Stimulated activated CD8-positive, alpha-beta memory T cell treated with anti-CD3 and anti-CD28 coated beads, Interleukin-4, amount 100 ng/mL, for 1 hour (primary cell): ENCODE measurements at places on chromosomes 4 and X.

DNA sequence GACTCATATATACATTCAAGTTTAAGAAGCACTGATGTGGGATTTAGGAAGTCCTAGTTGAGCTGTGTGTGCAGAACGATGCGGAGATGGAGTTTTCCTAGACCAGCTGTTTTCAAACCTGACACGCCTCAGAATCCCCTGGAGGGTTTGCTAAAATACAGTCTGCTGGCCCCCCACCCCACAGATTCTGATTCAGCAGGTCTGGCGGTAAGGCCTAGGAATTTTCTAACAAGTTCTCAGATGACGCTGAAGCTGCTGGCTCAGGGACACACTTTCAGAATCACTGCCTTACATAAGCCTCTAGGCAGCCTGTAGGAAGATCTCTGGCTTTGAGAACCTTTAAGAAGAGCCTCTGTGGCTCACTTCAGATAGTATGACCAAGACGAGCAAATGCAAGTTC is 73.1 kb downstream of the PHEX start:
- no peak for DNase-seq

DNA sequence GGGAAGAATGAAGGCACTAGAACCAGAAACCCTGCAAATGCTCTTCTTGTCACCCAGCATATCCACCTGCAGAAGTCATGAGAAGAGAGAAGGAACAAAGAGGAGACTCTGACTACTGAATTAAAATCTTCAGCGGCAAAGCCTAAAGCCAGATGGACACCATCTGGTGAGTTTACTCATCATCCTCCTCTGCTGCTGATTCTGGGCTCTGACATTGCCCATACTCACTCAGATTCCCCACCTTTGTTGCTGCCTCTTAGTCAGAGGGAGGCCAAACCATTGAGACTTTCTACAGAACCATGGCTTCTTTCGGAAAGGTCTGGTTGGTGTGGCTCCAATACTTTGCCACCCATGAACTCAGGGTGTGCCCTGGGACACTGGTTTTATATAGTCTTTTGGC is 181.7 kb downstream of the AR start:
- no peak for DNase-seq

DNA sequence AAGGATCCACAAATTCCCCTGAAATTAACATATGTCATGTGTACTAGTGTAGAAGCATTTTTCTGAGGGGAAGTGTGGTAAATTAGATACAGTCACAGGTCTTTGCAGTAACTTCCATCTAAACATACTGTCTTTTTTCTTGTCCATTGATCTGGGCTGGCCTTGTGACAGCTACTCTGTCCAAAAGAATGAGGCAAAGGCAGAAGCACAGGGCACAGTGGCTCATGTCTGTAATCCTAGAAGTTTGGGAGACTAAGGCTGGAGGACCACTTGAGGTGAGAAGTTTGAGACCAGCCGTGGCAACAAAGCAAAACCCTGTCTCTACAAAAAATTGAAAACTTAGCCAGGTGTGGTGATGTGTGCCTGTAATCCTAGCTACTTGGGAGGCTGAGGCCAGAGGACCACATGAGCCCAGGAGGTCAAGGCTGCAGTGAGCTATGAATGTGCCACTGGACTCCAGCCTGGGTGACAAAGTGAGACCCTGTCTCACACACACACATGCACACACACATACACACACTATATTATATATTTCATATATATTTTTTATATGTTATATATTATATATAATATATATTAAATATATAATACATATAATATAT is 47.6 kb downstream of the HAND2 start:
- DNase-seq: no peak

DNA sequence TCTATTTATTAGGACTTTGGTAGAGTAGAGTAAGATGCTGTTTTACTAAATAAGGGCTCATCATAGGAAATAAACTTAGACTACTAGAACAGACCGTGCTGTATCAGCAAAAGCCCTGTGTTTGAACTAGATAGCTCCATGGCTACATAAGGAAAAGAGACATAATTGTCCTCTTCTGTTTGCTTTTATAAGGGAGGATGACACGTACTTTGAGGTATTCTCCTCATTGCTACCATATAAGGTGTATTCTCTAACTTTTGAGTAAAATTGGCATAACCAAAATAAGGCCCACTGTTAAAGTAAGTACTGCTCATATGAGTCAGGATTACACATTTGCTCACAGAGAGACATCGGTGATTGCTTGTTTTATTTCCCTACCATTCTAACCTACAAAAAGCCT is 64.3 kb downstream of the PDLIM5 start:
- no peak for DNase-seq

- no peak for DNase-seq
These were observed 10.1 kb downstream of the SH3D19 start for GRCh38 chr4:151315212-151315886.

GRCh38 chrX:110415440-110416170 is 57.0 kb downstream of the RTL9 start:
- DNase-seq: no peak

DNA sequence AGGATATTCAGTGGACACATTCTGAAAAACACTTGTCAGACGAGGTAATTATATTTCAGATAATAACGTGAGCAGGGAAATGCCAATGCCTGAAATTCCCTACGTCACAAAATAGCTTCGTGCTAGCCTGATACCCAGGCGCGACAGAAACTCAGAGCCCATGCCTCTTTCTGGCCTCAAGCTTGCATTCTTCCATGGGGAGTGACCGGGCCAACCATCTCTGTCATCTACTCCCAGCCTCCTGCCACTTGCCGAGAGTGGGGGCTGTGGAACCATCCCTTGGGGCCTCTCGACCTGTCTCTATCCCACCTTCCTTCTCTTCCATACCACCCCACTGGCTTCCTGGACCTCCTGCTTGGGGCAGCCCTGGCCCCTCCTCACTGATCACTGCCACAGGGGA is 34.5 kb upstream of the CDKN2AIP start:
- no peak for DNase-seq

DNA sequence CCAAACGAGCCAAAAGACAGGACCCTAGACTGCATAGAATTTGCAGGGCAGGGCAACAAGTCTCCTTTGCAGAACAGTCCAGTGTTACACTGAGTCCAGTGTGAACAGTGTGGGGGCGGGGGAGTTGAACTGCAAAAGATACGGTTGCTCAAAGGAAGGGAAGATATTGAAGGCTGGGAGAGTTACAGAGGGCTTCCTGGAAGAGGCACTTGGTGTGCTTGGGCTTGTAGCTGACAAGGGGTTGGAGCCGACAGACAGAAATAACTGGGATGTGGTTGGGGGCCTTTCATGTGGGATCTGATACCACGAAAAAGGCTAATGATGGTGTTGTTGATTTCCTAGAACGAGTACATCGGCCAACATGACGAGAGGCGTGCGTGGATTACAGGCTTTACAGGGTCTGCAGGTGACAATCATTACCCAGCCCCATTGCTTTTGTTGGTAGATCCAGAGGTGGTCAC is 6.1 kb downstream of the XPNPEP2 start:
- DNase-seq: no peak

DNA sequence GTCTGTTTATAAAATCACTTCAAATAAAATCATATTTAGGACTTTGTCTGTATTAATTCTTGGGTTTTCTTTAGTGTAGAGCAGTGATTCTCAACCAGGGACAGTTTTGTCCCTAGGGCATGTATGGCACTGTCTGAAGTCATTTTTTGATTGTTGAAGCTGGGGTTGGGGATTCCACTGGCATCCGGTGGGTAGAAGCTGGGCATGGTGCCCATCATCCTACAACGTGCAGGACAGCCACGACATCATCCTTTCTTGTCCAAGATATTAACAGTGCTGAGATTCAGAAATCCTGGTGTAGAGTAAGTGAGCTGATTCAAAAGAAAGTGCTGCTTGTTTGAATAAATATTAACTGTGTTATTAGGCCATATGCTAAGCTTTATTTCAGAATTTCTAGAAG is 28.6 kb downstream of the DCLK2 start:
- DNase-seq: no peak

DNA sequence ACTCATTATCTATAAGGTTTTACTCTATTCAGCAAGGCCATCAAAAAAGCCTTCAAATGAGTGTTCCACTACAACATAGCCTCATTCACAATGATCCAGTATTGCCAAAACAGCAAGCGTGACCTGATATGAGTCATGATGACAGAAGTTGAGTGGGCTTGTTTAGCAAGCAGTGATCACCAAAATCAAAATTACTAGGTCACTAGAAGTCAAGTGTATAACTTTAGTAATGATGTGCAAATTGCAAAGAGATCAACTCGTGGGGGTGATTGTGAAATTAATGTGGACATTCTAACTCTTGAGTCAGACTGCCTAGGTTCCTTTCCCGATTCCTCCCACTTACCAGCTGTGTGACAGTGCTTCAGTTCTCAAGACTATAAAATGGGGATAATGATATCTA is 124.5 kb downstream of the CHM start:
- DNase-seq: no peak

- DNase-seq: no peak
These were observed 233.4 kb downstream of the MAML3 start for GRCh38 chr4:139920486-139921002.

DNA sequence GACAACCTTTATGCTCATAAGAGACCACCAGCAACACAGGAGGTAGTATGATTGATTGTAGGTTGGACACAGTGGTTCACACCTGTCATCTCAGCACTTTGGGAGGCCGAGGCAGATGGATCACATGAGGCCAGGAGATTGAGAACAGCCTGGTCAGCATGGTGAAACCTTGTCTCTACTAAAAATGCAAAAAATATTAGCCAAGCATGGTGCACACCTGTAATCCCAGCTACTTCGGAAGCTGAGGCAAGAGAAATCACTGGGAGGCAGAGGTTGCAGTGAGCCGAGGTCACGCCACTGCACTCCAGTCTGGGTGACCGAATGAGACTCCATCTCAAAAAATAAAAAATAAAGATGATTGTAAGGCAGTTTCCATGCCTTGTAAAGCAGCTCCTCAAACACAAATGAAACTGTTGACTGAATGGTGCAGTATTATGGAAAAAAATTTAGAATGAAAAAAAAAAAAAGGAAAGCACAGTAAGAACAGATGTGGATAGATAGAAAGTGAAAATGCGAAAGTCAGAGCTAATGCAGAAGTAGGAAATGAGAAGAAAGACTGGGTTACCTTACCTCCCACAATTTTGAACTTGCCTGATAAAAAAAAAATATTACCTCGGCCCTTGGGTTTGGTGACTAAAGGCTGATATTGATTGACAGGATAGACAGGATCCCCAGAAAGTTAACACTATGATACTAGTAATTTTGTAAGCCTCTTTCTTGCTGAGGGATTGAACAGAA is 249.2 kb upstream of the TRAM1L1 start:
- DNase-seq: no peak

DNA sequence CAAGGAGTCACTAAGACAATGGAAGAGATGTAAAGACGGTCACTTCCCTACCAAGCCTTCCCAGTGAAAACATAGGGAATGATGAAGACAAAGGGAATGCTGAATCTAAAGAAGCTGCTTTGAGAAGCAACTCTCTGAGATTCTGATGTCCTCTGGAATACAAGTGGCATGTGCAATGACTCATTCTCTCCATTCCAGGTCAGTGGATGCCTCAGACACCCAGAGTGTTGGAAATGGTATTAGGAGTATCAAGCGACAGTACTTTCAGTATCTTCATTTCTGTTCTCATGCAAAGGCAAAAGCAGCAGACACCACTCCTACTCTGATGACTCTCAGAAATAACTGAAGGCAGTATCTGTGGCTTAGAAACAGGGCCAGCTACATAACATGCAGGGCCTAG is 102.6 kb downstream of the FSTL5 start:
- no peak for DNase-seq

DNA sequence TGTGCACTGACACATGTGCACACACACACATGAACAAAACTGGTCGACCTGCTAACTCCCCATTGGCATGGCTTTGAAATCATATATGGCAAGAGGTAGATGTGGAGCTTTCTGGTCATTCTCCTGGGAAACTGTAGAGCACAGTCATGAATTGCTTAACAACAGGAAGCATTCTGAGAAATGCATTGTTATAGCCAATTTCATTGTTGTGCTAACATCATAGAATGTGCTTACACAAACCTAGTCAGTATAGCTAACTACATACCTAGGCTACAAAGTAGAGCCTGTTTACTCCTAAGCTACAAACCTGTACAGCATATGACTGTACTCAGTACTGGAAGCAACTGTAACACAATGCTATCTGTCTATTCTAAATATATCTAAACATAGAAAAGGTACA is 134.2 kb upstream of the SH3RF1 start:
- DNase-seq: no peak

DNA sequence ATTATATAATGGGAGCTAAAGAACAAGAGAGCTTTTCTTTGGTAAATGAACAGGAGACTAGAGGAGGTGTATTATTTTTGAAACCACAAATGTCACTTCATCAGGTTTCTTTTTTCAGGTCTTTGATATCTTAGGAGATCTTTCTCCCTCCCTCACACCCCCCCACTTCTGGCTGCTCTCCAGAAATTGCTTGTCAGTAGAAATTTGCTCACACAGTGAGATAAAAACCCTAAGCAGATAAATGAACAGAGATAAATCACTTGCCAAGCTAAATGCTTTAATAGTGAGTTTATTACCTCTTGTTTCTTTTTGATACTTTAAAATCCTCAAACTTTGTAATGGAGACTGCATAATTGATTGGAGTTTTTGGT is 421.2 kb upstream of the TENM3 start:
- no peak for DNase-seq

- DNase-seq: no peak
These were observed 887.6 kb downstream of the ADGRL3 start for GRCh38 chr4:62087706-62088105.

- no peak for DNase-seq
These were observed 16.2 kb upstream of the FRMD7 start for GRCh38 chrX:132144061-132144460.

GRCh38 chrX:24229976-24230375 is 80.4 kb downstream of the ZFX start:
- no peak for DNase-seq

- no peak for DNase-seq
These were observed 102.0 kb downstream of the AFAP1 start for GRCh38 chr4:7837597-7838135.

- no peak for DNase-seq
These were observed 116.1 kb downstream of the EVC2 start for GRCh38 chr4:5592272-5592671.

GRCh38 chr4:102684610-102685052 is 76.1 kb downstream of the MANBA start:
- DNase-seq: no peak

- DNase-seq: no peak
These were observed 165.6 kb downstream of the SH3KBP1 start for GRCh38 chrX:19721726-19722370.

- no peak for DNase-seq
These were observed 56.2 kb downstream of the LRRC66 start for GRCh38 chr4:51963841-51964517.

DNA sequence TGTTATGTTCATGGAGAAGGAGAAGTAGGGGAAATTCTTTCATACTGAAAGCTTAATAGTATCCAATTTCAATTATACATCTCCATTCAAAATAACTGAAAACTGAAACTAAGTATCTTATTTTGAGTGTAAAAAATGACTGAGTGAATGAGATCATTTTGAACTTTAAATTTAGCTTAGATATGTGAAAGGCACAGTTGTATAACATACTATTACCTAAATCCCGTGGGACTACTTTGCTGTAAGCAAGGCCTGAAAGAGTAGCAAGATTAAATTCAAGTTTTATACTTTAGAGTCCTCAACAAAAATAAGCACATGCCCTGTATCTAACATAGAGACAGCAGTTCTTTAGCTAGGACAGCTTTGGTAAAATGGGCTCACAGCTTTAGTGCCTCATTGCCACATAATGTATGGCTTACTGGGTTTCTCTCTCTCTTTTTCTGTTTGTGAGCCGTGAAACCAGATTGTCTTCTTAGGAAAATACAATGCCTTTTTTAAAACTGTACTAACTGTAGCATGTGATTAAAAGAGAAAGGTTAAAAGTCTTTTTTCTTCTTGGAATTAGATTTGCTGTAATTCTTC is 43.2 kb downstream of the GSTCD start:
- no peak for DNase-seq
